EH (cell line): ENCODE measurements at places on chromosomes 2 and 18.

DNA sequence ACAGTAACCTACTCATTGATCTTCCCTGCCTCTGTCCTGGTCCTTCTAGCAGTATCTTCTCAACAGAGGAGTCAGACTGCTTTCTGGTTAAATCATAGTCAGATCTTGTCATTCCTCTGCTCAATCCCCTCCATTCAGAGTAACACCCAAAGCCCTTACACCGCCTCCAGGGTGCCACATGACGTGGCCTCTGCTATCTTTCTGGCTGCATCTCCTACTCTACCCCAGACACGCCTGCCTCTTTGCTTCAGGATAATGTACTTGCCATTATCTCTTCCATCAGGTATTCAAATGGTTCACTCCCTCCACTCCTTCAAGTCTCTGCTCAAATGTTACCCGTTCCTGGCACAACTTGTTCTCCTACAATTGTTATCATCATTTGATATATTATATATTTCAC lies 36.3 kb upstream of the ACVR2A start:
- DNase-seq: no peak

DNA sequence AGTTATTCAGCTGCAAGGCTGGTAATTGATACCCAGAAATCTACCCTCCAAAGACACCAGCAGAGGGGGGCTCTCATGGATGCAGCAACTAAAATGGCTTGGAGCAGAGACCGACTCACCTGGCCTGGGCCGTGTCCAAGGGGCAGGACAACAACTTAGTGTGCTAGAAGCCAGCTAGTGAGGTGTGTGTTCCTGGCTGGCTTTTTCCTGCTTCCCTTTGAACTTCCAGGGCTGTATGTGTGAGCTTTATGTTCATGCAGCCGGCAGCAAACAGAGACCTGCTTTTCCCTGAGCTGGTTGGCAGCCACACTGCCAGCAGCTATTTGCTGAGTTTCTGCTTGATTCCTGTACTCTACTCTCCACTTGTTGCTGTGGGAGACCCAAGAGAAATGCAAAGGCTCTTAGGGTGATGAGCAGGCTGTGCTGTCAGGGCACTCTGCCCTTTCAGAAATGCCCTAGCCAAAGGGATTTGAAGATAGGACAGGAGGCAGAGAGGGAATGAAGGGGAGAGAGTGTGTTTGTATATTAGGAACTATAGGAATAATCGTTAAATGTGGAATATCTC lies 23.7 kb upstream of the GRP start:
- DNase-seq: no peak

GRCh38 chr2:24409700-24410556 lies 49.6 kb upstream of the ITSN2 start:
- DNase-seq: peak; percentile 76

DNA sequence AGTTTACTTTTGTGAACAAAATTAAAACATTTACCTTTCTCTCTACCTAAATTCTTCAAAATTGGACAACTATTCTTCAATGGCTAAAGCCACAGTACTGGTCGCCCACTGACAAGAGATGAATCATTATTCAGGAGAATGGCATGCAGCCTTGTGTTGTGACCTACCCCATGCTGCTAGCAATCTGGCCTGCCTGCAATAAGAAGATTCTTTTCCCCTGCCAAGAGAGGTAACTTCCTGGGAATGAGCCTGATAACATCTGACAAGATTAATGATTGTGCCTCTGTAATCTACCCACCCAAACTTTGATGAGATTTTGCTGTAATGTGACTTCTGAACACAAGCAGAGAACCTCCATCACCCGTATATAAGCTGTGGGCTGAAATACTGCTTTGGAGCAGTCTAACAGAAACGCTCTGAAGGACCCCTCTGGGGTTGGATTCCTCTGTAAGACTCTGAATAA lies 47.0 kb upstream of the ST3GAL5 start:
- DNase-seq: peak; percentile 90

- DNase-seq: no peak
Observed at GRCh38 chr2:41881249-41881648, 166.6 kb upstream of the PKDCC start.
